ENCODE measurements at places on chromosomes 16 and 17.

DNA sequence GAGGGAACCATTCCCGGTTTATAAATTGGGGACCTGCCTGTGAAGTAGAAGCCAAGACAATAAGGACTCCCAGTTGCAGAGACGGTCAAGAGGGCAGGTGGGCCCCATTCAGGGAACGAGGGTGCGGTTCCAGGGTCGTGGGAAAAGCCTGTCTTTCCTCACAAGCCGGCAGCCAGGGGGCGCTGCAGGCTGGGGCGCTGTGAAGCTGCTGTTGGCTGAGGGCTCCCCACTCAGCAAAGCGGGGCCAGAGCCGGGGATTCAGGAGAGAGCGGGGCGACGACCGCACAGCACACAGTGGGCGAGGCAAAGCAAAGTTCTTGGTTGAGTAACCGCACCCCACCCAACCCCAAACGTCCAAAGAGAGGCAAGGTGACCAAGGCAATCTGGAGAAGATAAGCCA, 24.9 kb downstream of the CDRT15 start:
- peak; percentile 38 for DNase-seq

DNA sequence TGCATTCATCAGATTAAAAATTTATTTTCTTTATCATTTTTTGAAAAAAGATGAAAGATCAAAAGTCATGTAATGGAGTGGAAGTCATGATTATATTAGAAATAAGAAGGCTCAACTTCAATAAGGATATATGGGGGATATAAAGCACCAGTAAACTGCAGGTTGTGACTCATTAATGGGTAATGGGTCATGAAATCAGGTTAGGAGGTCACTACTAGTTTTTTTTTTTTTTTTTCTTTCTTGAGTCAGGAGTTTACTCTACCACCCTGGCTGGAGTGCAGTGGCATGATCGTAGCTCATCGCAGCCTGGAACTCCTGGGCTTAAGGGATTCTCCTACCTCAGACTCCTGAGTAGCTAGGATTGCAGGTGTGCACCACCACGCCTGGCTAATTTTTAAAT, 14.3 kb downstream of the EFCAB13 start:
- no peak for DNase-seq

DNA sequence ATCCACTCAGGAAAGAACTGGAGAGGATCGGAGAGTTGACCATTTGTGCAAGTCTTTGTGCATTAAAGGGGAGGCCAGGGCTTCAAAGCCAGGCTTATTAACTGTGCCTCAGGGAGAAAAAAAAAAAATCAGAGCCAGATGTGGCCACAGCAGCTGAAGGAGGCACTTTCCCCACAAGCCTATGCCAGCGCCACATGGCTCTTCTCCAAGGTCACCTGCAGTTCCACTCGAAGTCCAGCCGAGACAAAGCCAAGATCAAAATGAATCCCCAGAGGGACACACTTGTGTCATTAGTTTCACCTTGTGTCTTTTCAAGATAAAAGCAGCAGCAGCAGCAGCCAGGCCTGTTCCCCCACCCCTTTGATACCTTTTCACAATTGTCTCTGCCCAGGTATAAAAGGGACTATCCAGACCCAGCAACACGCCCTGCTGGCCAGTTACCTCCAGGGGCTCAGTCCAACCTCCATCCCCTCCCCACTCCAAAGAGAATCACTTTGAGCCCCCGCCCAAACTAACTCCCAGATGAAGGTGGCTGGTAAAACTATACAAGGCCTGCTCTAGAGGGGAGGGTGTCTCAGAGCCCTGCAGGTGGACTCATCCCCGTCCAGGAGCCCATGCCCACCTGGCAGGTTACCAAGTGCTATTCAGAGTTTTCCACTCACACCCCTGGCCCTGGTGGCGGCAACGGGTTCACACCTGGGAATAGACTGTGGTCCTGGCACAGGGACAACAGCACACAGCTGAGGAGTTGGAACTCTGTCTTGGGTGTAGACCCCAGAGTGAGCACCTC, 29.2 kb downstream of the AXIN2 start:
- no peak for DNase-seq

- no peak for DNase-seq
Measured at GRCh38 chr16:63453261-63453660, 1417.0 kb upstream of the CDH8 start.

DNA sequence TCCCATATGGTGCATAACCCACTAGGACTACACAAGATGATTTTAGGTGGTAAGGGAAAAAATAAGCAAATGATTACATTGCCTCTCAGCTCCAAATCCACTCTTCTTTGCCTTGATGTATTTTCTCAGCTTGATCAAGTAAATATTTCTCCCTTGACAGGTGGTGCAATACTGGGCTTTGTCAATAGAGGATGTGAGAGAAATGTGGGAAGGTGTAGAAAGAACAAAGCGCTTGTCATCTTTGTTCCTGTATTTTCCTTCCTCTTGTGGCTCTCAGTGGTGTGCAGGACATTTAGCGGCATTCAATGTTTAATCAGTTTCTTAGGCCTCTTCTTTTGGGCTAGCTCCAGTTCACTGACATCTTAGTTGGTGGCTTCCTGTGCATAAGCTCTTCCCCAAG, 1165.8 kb upstream of the GOT2 start:
- DNase-seq = no peak

GRCh38 chr16:48158296-48158695, 2.5 kb upstream of the ABCC12 start:
- peak; percentile 62 for DNase-seq

- no peak for DNase-seq
Measured at GRCh38 chr16:69411064-69411985, 13.1 kb upstream of the CYB5B start.

DNA sequence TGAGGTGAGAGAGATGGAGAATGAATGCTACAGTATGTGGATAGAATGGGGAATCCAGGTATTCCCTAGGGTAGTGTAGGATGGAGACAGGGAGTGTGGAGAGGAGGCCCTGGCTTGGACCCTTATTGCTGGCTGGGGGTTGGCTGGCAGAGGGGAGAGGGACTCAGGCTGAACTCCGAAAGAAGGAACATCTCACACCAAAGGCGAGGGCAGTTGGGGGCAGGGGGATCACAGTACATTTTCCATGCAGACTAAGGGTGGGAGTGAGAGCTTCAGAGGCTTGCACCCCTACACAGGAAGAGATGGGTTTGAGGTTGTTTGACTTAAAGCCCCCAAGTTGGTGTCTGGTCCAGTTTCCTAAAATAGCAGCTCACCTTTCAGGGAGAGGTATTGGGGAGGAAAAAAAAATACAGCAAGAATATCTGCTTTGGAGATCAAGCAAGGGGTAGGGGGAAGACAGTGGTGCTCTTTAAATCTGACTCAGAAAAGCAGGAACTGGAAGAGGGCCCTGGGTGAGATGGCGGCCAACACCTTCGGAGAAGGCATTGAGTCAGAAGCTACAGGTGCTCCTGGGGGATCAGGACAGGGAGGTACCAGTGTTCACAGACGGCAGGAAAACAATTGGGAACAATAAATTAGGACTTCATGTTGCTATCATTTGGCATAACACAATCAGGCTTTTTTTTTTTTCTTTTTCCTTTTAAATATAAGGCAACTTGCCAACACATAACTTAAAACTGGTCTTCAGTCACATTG, 12.4 kb downstream of the TRAF4 start:
- DNase-seq = no peak

DNA sequence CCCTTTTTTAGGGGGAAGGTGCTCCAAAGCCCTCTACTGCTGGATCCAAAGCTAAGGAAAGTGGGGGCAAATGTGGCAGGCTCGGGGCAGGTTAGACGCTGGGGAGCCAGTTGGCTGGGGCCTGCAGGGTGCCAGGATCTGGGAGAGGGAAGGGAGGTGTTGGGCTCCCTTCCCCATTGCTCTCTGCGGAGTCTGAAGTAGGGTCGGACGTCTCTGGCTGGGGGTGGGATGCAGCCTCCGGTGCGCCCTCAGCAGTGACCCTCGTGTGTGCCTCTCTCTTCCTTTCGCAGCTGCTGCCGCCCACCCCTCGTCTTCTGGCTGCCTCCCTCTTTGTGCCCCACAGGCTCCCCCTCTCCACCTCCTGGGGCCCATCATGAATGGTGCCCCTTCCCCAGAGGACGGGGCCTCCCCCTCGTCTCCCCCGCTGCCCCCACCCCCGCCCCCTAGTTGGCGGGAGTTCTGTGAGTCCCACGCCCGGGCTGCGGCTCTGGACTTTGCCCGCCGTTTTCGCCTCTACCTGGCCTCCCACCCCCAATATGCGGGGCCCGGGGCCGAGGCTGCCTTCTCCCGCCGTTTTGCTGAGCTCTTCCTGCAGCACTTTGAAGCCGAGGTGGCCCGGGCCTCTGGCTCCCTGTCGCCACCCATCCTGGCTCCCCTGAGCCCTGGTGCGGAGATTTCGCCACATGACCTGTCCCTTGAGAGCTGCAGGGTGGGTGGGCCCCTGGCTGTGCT, 2.2 kb downstream of the SH2B1 start:
- no peak for DNase-seq

- DNase-seq = no peak
Measured at GRCh38 chr16:49665482-49666230, 190.3 kb downstream of the ZNF423 start.

- no peak for DNase-seq
Measured at GRCh38 chr16:30559690-30560089, 1.5 kb upstream of the ZNF764 start.

DNA sequence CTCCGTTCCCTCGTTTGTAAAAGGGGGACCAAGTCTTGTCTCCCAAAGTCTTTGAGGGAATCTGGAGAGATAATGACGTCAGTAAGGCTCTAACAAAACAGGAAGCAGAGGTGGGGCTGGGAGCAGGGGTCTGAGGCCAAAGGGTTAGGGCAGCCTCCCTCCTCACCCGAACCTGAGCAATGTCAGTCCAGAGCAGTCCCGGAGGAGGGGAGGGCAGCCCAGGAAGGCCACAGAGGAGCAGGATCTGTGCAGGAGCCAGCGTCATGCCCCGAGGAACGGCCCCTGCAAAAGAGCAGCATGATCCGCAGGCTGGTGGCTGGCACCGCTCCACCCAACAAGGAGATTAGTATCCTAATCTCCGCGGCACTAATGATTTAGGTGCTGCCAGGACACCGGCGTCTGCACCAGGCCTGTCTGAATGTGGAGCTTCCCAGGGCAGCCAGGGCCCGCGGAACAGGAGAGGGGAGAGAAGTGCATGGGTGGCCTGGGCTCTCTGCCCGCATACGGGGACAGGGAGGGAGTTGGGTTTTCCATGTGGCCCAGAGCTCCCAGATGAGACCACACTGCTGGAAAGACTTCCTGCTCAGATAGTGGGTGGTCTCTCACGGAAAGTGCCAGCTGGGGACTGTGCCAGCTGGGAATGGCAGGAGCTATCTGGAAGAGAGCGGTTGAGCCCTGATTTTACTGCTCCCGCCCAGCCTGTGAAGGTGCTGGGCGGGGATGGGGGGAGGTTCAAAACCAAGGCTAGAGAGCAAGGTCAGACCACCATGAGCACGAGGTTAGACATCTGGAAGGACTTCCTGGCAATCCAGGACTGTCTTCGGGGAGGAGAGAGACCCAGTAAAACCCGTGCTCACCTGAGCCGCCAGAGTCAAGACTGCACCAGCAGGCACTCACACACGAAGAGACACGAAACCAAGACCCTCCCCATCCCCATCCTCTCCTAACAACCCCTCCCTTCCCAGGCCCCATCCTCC, 11.0 kb upstream of the KRT17 start:
- DNase-seq = no peak

- peak; percentile 8 for DNase-seq
Measured at GRCh38 chr16:12613131-12613991, 190.3 kb downstream of the CPPED1 start.

- no peak for DNase-seq
Measured at GRCh38 chr17:49776551-49777300, 11.8 kb upstream of the KAT7 start.
